ENCODE measurements at places on chromosomes 7 and 10. TPM values are rescaled to one million over a fixed set of nuclear protein-coding genes. Genes with fewer than 3 reads are reported as not detected.

GRCh38 chr10:52232561-52233350 lies 81.3 kb upstream of the DKK1 start:
- no peak for DNase-seq

GRCh38 chr7:94486216-94486615 lies 23.4 kb upstream of the CASD1 start:
- no peak for DNase-seq

GRCh38 chr7:131546583-131547141 lies 9.8 kb downstream of the PODXL start:
- DNase-seq, result peak; percentile 73

DNA sequence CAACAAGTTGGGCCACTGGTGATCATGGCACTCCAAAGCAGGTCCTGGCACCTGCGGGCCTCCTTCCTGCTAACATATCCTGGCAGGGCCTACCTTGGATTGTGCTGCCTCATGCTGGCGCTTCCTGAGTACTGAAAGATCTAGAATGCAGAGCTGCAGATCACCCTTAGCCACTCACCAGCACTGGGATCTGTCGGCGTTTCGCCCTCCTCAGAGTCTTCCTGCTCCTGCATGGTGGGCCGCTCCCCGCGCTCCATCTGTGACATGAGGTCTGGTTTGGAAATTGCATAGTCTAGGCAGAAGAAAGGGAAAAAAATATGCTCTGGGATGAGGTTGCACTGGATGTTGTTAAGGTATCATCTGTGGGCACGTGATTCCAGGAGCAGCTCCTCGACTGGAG lies 10.0 kb downstream of the ZNF777 start:
- no peak for DNase-seq

Gene NEUROG3
- not detected for total RNA-seq

Gene TUBB8
- total RNA-seq, result not detected

GRCh38 chr10:72276421-72277339 lies 3.0 kb downstream of the DDIT4 start:
- peak; percentile 48 for DNase-seq

DNA sequence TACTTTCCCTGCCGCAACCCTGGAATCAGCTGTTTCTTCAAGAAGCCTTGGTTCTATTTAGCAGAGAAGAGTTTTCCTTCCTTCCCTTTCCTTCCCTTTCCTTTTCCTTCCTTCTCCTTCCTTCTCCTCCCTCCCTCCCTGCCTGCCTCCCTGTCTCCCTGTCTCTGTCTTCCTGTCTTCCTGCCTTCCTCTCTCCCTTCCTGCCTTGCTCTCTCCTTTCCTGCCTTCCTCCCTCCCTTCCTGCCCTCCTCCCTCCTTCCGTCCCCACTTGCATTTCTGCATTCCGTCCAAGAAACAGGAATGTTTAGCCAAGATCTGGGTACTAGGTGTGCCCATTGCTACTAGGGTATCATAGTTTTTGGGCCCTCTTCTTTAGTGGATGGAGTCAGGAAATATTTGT lies 21.9 kb downstream of the SND1 start:
- DNase-seq, result no peak

Gene XRCC2
- 13.6 TPM for total RNA-seq

DNA sequence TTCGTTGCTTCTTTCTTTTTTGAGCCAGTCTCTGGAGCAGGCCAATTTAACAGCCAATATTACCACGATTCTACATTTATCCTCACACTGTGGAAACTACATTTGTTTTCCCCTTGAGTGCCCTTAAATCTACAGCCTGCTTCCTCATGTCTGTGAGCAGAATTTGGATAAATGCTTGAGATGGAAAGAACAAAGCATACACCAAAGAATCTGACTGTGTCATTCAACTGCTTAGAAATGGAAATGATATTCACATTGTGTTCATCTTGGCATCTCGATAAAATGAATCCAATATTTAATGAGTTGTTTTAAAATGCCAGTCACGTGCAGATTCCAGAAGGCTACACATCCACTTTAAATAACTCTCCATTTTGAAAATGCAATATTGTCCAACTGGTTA lies 41.0 kb upstream of the GSDME start:
- DNase-seq, result no peak

- no peak for DNase-seq
Measured at GRCh38 chr7:32774541-32774951, 117.0 kb downstream of the KBTBD2 start.

Gene COL26A1
- total RNA-seq, result not detected

GRCh38 chr10:70078937-70079336 lies 26.3 kb downstream of the MACROH2A2 start:
- DNase-seq, result no peak

GRCh38 chr7:74320645-74321221 lies 31.5 kb downstream of the CLIP2 start:
- DNase-seq, result peak; percentile 15

All from activated CD4-positive, alpha-beta memory T cell treated with anti-CD3 and anti-CD28 coated beads for 36 hours (primary cell).